Epithelial cell of proximal tubule (primary cell): ENCODE measurements at places on chromosomes 13 and 19. TPM values are rescaled to one million over a fixed set of nuclear protein-coding genes. Genes with fewer than 3 reads are reported as not detected.

DNA sequence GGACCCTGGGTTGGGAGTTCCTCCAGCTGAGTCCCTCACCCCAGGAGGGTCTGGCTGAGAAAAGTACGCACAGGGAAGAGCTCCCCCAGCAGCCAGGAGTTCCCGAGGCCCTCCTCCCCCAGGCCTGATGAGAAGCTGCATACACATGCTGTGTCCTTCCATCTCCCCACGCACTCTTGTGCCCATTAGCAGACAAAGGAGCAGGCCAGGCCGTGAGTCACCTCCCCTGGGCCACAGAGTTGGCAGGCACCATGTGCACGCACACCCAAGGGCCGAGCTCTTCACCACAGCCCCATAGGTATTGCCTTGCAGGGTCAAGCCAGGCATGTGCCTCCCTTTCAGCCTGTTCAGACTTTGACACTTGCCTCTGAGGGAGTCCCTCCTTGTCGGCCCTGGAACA is 17.5 kb downstream of the MAU2 start:
- no peak for DNase-seq

- no peak for DNase-seq
These were observed 32.5 kb downstream of the NFIC start for GRCh38 chr19:3398900-3399278.

DNA sequence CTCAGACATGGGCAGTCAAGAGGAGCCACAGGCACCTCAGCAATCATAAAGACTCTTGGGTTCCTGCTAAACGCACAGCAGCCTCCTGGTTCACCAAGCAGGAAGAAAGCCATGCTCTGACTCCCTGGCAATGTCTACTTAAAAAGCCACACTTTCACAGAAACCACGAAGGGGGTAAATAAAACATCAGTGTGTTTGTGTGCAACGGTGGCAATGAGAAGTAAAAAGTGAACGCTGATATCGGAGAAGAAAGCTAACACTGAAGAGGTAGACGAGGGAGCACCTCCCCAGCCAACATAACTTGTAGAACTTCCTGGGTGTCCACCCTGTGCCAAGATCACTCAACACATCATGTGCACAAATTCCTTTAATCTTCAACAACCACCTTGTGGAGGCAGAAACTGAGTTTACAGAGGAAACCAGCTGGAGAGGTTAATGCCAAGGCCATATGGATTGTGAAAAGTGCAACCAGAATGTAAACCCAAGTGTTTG is 30.2 kb downstream of the HSPH1 start:
- no peak for DNase-seq

DNA sequence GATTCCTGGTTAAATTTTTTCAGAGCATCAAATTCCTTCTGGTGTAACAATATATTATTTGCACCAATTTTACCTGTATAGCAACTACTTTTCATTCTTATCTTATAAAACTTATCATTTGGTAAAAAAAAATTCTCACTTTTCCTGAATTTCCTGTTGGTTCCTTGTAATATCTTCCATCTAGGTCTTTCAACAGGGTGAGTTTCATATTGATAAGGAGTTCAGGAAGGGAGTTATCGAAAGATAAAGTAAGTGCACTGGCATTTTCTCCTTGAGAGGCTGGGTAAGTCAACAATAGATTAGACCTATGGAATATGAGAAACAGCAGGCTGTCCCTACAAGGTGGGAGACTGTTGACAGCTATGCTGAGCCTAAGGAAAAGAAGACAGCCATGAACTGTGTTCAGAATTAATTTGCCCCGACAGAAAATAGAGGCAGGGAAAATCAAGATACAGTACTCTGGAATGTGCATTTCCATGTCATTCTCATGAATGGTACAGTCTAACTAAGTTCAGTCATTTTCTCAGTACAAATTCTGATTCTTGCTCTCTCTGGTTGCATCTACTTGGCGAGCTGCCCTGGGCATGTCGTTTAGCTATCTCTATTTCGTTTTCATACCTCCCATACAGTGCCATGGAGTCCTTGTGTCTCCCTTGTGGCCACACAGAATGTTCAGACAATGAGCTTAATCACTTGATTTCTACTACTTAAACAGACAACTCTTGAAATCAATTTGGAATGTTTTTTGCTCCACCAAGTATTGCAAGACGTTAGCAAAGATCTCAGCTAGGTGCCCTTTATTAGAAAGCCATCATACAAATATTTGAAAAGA is 9.9 kb downstream of the IGFL1 start:
- DNase-seq: no peak

DNA sequence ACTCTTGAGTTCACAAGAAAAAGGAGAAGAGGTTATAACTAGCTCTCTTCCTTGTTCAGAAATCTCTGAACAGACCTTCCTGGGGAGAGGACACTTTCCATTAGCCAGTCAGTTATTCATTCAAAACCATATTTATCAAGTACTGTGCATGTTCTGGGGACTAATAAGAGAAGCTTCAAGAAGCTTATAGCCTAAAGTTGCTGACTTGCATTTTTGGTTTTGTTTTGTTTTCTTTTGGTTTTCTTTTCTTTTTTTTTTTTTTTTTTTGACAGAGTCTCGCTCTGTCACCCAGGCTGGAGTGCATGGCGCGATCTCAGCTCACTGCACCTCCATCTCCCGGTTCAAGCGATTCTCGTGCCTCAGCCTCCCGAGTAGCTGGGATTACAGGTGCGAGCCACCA is 471.4 kb downstream of the KLF12 start:
- DNase-seq: no peak

DNA sequence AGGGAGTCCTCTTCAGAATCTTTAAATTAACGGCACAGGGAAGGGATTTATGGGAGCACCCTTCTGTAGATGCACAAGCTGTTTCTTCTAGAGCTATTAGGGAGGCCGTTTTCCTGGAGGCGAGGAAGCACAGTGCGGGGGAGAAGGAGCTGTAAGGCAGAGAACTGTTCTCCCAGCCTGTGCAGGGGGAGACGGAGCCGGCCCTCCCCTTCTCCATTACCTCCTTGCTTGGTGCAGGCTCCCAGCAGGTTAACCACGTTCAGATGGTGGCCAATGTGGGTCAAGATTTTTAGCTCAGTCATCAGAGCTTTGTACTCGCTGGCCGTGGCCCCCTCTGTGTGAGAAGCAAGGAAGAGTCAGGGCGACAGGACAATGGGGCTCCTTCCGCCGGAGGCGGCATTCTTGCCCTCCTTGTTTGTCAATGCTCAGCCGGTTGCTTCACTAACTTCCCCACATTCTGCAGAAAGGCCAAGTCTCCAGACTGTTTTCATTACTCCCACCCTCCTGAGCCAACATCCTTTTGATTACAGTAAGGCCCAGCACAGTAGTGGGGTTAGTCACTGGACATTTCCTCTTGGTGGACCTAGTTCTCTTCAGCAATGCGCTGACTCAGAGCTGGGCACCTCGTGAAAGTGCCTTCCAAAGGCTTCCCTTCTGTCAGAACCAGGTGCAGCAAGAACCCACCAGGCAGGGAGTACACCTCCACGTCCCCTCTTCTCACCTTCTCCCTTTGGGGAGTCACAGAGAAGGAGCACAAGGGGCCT is 165.4 kb downstream of the FLT1 start:
- no peak for DNase-seq

GRCh38 chr13:111584101-111584672 is 263.7 kb downstream of the TEX29 start:
- no peak for DNase-seq

Gene GNG7
- 0.06 TPM in 1 of 2 replicates, not detected in the other for total RNA-seq

GRCh38 chr13:104949840-104950740 is 1585.4 kb downstream of the EFNB2 start:
- peak; percentile 13 for DNase-seq

Gene PRSS57
- total RNA-seq: not detected in 2 replicates

GRCh38 chr19:824885-825284 is 2.8 kb upstream of the AZU1 start:
- DNase-seq: no peak

DNA sequence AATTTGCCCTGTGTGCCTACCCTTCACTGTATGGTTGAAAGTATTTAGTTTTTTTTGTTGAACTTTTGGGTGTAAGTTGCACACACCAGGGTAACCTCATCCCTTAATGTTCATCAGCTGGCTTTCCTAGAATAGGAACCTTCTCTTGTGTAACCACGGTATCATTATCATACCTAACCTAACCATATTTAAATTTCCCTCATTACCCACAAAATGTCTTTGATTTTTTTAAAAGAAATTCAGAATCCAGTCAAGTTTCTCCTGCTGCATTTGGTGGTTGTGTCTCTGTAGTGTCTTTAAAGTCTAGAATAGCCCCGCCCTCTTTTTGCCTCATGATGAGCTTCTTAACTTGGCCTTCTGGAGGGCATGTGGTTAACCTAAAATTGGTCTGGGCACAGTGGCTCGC is 80.3 kb downstream of the RYR1 start:
- DNase-seq: no peak

DNA sequence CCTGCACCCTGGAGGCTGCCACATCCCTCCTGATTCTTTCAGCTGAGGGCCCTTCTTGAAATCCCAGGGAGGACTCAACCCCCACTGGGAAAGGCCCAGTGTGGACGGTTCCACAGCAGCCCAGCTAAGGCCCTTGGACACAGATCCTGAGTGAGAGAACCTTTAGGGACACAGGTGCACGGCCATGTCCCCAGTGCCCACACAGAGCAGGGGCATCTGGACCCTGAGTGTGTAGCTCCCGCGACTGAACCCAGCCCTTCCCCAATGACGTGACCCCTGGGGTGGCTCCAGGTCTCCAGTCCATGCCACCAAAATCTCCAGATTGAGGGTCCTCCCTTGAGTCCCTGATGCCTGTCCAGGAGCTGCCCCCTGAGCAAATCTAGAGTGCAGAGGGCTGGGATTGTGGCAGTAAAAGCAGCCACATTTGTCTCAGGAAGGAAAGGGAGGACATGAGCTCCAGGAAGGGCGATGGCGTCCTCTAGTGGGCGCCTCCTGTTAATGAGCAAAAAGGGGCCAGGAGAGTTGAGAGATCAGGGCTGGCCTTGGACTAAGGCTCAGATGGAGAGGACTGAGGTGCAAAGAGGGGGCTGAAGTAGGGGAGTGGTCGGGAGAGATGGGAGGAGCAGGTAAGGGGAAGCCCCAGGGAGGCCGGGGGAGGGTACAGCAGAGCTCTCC is 6.9 kb upstream of the CEACAM5 start:
- DNase-seq: no peak

Gene PPP6R1
- 43.8 and 62.5 TPM in 2 replicates for total RNA-seq
